ENCODE measurements at places on chromosomes 7 and 10. TPM values are rescaled to one million over a fixed set of nuclear protein-coding genes. Genes with fewer than 3 reads are reported as not detected.

GPR15LG gene
- not detected for total RNA-seq

CLDN3 gene
- not detected for total RNA-seq

MYOZ1 gene
- total RNA-seq = not detected

NYAP1 gene
- total RNA-seq = 4.6 TPM

CLDN12 gene
- total RNA-seq = 14.0 TPM

ODAD2 gene
- total RNA-seq = 0.98 TPM

ELFN1 gene
- total RNA-seq = 0.65 TPM

ZNF25 gene
- 7.1 TPM for total RNA-seq

SUN3 gene
- total RNA-seq = not detected

WIPF3 gene
- not detected for total RNA-seq

WDR86 gene
- total RNA-seq = not detected

ACHE gene
- 1.1 TPM for total RNA-seq

PNLIPRP1 gene
- total RNA-seq = not detected

ADRB1 gene
- 12.4 TPM for total RNA-seq

TMEM184A gene
- total RNA-seq = 0.33 TPM

LRRC18 gene
- not detected for total RNA-seq

ZPBP gene
- total RNA-seq = not detected

CYP26A1 gene
- total RNA-seq = 1.3 TPM

CTAGE8 gene
- not detected for total RNA-seq

DENND2A gene
- 0.19 TPM for total RNA-seq

AGR2 gene
- total RNA-seq = not detected

RARRES2 gene
- total RNA-seq = not detected

PBLD gene
- 4.6 TPM for total RNA-seq

CCNY gene
- total RNA-seq = 98.0 TPM

SPDYE5 gene
- not detected for total RNA-seq

FGL2 gene
- under 0.01 TPM for total RNA-seq

MAD1L1 gene
- 33.6 TPM for total RNA-seq

HOXA2 gene
- total RNA-seq = 1.1 TPM

OR2A1 gene
- not detected for total RNA-seq

ANKRD1 gene
- 528 TPM for total RNA-seq

PGAM2 gene
- total RNA-seq = not detected

SCART1 gene
- 1.3 TPM for total RNA-seq

SPDYE9 gene
- total RNA-seq = not detected

GFRA1 gene
- 0.86 TPM for total RNA-seq

OR2A12 gene
- total RNA-seq = not detected

PHKG1 gene
- total RNA-seq = 0.33 TPM

GARIN1A gene
- total RNA-seq = 1.2 TPM

GALNT17 gene
- total RNA-seq = not detected
